ENCODE measurements at places on chromosomes 2 and 18.

DNA sequence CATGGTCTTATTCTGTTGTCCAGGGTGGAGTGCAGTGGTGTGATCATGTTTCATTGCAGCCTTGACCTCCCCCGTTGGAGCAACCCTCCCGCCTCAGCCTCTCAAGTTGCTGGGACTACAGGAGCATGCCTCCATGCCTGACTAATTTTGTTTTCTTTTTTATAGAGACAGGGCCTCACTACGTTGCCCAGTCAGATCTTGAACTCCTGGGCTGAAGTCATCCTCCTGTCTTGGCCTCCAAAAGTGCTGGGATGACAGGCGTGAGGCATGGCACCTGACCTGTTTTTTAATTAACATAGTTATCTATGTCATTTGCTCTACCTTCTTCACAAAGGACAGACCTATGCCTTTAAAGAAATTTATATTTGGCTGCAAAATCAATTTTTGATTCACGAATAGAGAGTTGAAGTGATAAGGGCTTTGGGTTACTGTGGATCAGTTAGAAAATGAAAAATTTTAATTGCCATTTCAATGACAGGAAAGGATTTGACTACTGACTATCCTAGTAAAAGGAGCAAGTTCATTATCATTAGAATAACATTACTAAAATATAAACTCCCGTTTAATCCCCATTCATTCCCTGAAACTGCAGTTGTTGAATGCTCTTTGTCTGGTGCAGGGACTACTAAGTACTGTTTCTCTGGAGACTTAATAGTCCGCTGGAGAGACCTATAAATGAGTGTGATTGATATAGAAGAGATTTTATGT, 3.7 kb downstream of the RNF138 start:
- no peak for ATAC-seq

DNA sequence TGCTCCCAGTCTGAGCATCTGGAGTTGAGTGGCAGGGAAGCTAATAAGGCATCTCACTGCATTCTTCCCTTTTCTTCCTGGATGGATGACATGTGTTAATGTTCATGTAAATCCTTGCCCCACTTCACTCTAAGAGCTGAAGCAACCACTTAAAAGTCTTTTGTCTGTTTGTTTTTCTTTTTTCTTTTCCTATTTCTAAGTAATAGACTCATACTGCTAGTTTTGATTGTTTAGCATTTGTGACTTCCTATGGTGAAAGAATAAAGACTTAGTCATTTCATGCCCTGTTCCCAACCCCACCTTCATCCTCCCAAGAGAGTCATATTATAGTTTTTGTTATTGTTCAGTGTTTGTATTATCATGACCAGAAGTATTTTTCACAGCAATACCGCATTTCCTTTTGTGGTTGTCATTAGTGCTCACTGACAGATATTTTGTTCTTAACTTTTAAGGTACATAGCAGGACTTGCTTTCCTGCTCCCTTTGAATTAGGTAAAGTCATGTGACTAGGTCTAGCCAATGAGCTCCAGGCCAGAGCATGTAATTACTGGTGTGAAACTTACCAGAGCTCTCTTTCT, 18.1 kb upstream of the SPP2 start:
- ATAC-seq = no peak

GRCh38 chr2:80348953-80349352, 44.4 kb upstream of the LRRTM1 start:
- peak; percentile 15 for ATAC-seq

DNA sequence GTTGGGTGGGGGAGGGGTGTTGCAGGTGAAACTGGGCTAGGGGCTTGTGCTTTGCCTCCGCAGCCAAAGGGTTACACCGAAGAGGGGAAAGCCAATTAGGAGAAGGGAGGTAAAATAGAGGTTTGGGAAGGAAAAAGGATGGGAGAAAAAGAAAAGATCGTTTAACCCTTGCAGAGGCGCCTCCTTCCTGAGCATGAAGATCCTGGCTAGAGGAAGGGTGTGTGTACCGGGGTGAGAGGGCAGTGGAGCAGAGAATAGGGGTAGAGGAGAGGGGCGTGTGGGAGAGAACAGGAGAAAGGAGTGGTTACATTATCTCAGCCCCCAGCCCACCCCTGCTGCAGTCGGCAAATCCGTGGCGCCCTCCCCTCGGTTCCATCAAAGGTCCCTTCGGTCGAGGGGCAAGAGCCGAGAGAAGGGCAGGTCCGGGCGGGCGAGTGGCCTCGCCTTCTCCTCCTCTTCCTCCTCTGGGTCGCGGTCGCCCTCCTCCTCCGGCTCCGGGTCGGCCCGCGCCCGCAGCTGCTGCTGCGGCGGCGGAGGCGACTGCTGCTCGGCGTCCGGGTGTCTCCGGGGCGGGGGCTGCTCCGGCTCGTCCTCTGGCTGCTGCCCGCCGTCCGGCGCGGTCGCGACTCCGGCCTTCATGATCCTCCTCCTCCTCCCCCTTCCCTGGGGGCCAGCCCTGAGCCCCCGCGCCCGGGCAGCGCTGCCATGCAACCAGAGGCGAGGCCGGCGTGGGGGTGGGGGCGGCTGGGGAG, 1.1 kb downstream of the MARCHF4 start:
- ATAC-seq = peak; percentile 5

DNA sequence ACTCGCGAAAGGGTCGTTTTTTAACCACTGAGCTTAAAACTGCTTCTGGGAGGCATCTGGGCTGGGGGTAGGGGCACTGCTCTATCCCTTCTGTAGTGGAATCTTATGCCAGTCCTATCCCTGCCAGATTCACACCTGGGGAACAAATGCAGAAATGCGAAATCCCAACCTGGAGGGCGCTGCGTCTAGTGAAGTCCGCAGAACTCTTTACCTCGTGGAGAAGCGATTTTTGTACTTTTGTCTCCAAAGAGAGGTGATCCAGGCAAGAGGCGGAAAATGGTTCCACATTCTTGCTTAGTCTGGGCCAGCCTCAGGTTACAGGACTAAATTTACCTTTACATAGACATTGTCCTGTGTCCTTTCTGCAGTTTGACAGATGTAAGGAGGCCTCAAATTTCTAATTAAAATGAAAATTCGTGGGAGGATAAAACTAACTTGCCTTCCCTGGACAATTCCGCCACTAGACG, 10.4 kb downstream of the TBR1 start:
- ATAC-seq = no peak

DNA sequence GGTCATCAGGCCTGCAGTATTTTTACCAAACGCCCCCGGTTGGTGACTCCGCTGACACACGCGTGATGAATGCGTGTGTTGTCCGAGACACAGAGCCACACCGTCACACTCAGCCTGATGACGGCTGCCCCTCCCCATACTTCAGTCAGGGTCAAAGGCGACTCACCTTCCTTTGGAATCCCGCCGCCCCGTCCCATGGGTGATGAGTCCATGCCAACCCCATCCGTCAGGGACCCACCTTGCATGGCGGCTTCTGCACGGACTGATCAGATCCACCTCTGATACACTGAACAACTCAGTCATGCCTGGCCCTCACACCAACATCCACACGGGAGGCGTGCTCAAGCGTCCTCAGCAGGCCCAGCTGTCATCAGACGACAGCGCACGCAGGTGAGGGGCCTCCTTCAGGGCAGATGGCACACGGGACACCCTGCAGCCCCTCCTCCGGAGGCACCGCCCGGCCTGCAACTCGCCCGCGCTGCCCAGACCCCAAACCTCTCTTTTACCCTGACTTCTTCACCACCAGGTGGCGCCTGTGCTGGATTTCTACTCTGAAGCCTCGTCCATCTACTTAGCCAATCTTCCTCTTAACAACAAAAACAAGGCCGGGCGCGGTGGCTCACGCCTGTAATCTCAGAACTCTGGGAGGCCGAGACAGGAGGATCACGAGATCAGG, 89.2 kb downstream of the ZNF516 start:
- ATAC-seq = peak; percentile 70

DNA sequence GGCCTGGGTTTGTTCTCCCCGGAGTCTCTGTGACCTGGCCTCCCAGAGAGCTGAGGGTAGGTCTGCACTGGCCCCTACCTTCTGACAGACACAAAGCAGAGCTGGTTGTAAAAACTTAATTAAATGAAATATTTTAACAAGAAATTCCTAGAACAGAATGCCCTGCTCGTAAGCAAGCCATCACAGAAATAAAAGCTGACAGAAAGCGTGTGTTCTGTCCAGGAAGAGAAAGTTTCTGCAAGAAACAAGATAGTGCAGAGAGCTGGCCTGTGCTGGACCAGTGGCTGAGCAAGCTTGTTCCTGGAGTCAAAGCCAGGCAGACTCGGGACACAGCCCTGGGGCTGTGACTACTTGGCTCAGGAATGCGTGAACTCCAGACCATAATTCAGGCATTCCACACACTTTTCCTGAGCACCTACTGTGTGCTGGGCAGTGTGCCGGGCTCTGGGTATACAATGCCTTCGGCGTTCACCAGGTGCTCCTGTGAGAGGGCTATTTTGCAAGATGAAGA, 51.6 kb downstream of the APOB start:
- ATAC-seq = peak; percentile 86

GRCh38 chr2:202918860-202919259, 6.8 kb downstream of the CARF start:
- no peak for ATAC-seq

DNA sequence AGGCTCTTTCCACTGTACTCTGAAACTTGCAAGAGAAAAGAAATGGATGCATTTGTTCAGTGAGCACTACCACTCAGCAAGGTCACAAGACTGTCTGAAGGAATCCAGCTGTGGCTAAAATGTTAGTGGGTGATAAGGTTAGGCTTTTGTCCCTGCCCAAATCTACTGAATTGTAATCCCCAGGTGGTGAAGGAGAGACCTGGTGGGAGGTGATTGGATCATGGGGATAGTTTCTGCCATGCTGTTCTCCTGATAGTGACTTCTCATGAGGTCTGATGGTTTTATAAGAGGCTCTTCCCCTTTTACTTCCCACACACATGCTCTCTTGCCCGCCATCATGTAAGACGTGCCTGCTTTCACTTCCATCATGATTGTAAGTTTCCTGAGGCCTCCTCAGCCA, 68.2 kb downstream of the ZNF385B start:
- ATAC-seq = no peak

DNA sequence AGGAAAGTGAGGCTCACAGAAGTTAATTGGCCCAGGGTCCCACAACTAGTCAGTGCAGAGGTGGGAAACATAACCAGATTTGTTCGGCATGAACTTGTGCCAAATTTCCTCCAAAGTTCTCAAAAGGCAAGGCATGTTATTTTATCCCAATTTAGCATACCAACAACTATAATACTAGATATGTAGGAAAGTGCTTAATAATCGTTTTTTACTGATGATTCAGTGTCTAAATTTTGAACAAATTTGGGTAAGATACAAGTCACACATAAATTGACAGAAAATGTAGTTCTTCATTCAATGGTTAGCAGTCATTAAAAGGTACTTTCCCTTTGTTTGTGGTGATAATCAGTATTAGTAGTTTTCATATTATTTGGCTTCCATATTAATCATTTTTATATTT, 38.5 kb upstream of the CYBRD1 start:
- ATAC-seq = no peak

DNA sequence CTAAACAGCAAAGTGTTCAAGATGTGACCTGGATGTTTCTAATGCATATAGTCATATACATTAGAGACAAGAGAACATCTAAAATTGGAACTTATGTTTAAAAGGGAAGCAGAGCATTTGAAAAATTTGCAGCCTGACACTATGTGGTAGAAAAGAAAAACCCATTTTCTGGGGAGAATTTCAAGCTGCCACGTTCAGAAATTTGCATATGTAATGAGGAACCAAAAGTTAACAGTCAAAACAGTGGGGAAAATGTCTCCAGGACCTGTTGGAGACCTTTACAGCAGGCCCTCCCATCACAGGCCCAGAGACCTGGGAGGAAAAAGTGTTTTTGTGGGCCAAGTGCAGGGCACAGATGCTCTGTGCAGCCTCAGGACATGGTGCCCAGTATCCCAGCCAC, 8.2 kb upstream of the TMEM18 start:
- no peak for ATAC-seq

DNA sequence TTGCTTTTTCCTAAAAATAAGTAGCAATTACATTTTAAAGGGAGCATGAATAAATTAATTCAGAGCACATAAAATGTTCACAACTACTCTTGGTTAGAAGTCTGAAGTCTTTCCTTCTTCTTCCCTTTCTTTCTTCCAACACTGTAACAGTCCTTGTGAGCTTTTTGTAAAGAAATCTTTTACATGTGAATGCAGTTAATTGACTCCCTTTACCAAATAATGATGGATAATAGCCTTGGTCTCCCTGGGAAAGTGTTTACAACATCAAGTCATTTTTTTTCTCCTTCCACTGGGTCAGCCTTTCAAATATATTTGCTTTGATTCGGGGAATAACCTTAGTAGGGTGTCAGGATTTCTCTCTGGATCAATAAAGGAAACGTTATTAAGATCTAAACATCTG, 39.1 kb downstream of the CALCRL start:
- no peak for ATAC-seq

- peak; percentile 76 for ATAC-seq
Measured at GRCh38 chr2:20103530-20103929, 52.1 kb upstream of the LAPTM4A start.

DNA sequence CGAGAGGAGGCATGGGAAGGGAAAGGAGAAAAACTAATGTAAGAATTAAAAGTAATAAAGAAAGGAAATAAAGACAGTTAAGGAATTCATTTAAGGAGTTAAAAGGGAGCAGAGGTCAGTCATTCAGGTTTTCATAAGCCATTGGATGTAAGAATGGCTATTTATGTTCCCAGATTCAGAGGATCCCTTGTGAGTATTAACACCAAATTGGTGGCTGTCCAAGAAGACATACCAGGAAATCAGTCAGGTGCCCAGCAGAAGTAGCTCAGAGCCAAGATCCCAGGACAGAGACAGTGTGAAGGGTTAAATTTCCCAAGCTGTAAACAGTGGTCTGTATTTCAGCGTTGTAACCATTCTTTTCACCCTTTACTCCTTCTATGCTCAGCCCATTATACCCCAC, 550.4 kb downstream of the BCL11A start:
- ATAC-seq = no peak

DNA sequence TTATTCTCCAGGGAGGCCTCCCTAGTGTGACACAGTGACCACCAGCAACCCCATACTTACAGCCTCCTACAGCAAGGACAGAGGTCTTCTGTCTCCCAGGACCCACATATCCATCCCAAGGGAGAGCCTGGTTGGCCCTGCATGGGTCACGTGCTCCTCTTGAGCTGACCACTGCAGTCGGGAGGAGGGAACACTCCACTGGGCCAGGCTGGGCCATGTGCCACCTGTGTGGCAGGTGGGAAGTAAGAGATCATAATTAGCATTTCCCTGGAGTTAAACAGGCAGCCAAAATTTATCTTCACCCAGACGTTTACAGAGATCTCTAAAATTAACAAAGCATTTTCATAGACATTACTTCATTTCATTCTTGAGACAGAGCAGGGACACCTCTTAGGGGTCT, 33.4 kb upstream of the MLPH start:
- no peak for ATAC-seq

DNA sequence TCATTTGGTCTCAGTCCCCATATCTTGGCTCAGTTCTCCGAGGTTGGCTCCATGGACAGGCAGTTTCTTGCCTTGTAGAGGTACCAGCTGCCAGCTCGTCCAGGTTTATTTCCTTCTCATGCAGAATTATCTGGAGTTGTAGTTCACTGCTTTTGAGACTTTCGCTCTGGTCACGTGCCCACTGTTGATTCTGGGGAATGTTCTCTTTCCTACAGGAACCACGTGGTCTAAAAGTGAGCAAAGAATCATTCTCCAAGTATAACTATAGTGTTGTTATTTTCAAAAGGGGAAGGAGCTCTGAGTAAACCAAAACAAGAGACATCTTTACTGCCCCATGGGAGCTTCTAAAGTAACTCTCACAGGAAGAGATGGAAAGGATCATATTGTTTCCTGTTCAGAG, 41.2 kb upstream of the RAB27B start:
- ATAC-seq = no peak

GRCh38 chr18:71505526-71505925, 1038.6 kb downstream of the CBLN2 start:
- ATAC-seq = no peak

- ATAC-seq = no peak
Measured at GRCh38 chr2:156691014-156691413, 254.8 kb downstream of the GPD2 start.

Measured in SK-N-SH treated with all-trans-retinoic acid at 6 μM for 48 hours (cell line).